HuH-7.5 (cell line): ENCODE measurements at places on chromosomes 1 and 21.
A peak's percentile ranks its signal among the peaks of the same experiment; 100 is the strongest.

- DNase-seq, result no peak
Observed at GRCh38 chr1:14987829-14988603, 165.5 kb upstream of the TMEM51 start.

- no peak for DNase-seq
Observed at GRCh38 chr1:17551755-17552234, 12.3 kb downstream of the ARHGEF10L start.

DNA sequence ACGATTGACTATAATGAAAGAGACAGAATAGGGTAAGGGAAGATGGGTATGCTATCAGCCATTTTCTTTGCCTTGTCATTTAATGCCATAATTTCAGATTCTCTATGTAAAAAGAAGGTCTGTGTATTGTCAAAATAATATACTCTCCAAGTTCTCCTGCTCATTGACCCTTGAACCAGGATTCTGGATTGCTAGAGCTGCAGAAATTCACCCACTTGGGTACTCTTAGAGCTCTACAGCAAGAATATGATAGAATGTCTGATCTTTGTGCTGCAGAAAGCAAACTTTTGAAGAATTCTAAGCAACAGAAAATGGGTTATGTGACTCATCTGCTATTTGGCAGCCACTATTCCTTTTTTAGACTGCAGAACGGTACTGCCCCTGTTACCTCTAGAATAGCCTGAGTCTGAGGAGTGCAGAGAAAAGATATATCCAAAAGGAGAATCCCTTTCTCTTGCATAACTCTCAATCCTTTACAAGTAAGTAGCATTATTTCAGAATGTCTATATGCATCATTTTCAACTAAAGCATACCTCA is 78.2 kb upstream of the TENT5C start:
- no peak for DNase-seq

- no peak for DNase-seq
Observed at GRCh38 chr1:21867451-21867996, 55.5 kb downstream of the LDLRAD2 start.

DNA sequence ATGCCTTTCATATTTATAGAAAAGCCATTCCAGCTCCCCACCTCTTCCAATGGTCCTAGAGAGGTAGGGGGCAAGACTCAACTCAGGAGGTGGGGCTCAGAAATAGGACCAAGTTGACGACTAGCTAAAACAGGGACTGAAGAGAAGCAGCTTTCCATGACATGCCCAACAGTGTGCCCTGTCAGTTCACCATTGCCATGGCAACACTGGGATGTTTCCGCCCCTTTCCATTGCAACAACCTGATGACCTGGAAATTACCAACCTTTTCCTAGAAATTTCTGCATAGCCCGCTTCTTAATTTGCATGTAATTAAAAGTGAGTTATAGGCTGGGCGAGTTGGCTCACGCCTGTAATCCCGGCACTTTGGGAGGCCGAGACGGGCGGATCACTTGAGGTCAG is 22.4 kb upstream of the INTS3 start:
- DNase-seq, result no peak

GRCh38 chr1:241652012-241652411 is at the start of gene WDR64:
WDR64 (plus strand) TSS chr1:241652281; CDS start chr1:241652485, 204 bp downstream.
- DNase-seq, result no peak

DNA sequence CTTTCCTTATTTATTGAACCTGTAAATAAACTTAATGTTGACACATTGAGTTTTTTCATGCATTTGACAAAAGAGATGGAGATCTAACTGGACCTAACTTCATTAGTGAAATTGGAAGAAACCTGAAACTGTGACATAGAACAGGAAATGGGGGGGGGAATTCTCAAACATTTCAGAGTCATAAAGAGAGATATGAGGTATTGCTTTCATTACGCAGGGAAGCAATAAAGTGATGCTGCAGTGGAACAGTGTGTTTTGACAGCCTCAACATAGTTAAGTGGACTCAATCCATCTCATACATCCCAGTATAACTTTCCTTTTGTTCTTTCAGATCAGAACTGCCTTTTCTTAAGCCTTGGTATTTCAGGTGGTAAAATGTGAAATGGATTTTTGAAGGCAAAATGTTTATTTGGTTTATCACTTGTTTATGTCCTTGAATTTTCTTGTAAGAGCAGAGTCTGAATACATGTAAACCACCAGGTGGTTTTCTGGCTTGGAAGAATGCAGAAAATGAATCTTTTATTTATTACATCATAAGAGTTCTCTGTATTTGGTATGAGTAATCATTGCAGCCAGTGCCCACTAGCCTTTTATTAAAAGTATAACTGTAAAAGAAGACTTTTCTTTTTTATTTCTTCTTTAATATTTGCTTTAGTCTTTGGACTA is 132.5 kb downstream of the ZNF326 start:
- no peak for DNase-seq

DNA sequence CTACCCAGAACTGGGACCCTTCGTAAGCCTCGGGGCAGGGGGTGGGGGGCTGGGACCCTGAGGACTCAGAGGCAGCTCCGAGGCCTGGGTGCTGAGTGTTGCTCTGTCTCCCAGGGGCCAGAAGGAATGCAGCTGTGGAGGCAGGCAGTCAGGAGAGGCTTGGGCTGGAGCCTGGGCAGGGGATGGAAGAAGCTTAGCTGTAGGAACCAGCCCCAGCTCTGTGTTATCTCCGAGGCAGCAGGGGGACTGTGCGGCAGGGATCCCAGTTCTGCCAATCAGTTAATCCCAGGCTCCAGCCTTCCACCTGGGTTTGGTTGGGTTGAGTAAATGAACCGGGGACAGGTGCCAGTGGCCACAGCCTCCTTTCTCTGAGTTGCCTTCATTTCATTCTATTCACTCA is 8.2 kb upstream of the GRIK3 start:
- DNase-seq, result no peak

DNA sequence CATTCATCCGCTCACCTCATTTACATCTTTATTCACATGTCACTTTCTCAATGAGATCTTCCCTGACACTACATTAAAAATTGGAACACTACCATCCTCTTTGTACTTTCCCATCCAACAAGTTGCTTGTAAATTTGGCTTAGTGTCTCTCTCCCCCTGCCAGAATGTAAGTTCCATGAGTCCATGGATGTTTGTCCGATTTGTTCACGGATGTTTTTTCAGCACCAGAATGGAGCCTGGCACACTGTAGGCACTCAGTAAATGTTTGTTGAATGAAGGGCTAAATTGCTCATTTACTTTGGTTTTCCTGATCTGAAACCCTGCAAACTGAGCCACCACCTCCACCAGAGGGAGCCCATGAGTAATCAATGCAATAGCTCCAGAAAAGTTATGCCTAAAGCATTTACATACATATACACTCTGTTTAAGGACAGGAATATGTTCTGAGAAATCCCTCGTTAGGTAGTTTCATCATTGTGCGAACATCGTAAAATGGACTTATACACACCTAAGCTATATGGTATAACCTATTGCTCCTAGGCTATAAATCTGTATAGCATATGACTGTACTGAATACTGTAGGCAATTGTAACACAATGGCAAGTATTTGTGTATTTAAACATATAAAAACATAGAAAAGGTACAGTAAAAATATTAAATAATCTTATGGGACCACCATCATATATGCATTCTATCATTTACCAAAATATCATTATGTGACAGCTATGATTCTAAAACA is 2.8 kb upstream of the EYA3 start:
- peak; percentile 47 for DNase-seq

DNA sequence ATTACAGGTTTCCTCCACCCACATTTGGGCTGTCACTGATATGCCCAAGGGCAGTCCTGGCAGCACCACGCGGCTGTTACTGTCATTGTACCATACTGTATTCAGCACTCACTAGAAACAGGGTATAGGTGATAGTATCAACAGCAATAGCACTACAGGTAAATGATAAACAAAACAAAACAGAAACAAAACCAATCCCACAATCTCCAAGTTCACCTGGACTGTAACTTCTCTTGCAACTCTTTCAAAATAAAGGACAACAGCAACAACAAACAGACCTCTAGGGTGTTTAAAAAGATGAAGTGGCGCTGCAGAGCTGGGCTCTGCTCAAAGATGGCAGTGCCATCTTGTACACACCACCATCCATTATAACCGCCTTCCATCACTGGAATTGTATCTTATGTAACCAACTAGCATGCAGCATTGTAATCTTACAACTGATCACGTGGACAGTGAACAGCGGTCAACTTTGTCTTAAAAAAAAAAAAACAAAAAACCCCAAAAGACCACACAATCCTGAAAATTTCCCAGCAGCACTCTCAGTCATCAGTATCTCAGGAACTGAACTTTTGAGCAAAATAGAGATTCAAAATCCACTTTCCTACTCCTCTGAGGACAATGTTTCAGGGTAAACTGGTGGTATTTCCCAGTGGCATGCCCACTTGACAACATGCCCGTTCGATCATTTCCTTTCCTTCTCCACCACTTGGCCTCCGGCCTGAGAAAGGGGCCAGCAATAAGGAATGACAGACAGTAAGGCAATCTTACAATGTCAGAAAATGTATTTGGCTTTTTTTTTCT is 3.8 kb downstream of the IRF2BP2 start:
- no peak for DNase-seq

- DNase-seq, result no peak
Observed at GRCh38 chr1:86875722-86876121, 38.2 kb downstream of the SELENOF start.

DNA sequence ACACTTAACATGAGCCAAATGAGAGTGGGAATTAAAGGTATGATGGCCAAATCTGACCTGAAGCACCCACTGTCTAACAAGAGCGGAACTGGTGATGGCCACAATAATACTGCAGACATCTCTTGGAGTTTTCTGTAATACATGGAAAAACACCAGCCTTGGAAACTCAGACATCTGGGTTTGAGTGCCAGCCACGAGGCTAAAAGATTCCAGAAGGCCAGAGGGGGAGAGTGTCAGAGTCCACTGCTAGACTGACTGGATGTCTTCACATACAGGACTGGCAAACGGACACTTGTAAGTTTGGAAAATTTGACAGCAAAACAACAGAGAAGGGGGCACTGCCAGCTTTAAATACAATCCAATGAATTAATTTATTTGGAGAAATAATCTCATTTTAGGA is 175.1 kb downstream of the ADSS2 start:
- DNase-seq, result no peak

- no peak for DNase-seq
Observed at GRCh38 chr1:31043631-31044030, 21.9 kb downstream of the PUM1 start.

GRCh38 chr1:183932412-183932811 is 105.1 kb downstream of the COLGALT2 start:
- DNase-seq, result no peak

DNA sequence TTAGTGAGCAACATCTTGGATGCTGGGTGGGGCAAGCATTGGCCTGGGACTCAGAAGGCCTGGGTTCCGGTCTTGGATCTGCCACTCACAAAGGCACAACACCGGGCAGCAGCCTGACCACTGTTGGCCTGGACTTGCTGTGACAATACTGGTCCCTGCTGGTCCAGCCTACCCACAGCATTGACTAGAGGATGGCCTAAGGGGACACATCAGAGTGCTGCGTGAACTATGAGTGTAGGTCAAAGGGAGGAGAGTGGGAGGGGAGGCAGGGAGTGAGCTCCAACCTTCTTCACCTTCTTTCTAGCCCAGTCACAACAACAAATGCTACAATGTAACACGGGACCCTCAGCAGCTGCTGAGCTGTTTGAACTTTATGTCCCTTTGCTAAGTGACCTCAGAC is 31.1 kb downstream of the TMEM50A start:
- DNase-seq, result no peak

GRCh38 chr1:227915564-227916553 is 31.9 kb downstream of the WNT9A start:
- no peak for DNase-seq

GRCh38 chr1:29002792-29003191 is 88.4 kb downstream of the EPB41 start:
- no peak for DNase-seq

GRCh38 chr1:157403203-157403602 is 149.1 kb downstream of the FCRL5 start:
- no peak for DNase-seq

GRCh38 chr1:228376651-228377631 is 29.7 kb downstream of the TRIM11 start:
- no peak for DNase-seq

- DNase-seq, result no peak
Observed at GRCh38 chr1:183206538-183207122, 20.6 kb downstream of the LAMC2 start.

GRCh38 chr1:201295861-201296260 is 12.6 kb downstream of the PKP1 start:
- no peak for DNase-seq

GRCh38 chr1:33753087-33753856 is 110.6 kb upstream of the HMGB4 start:
- DNase-seq, result no peak

DNA sequence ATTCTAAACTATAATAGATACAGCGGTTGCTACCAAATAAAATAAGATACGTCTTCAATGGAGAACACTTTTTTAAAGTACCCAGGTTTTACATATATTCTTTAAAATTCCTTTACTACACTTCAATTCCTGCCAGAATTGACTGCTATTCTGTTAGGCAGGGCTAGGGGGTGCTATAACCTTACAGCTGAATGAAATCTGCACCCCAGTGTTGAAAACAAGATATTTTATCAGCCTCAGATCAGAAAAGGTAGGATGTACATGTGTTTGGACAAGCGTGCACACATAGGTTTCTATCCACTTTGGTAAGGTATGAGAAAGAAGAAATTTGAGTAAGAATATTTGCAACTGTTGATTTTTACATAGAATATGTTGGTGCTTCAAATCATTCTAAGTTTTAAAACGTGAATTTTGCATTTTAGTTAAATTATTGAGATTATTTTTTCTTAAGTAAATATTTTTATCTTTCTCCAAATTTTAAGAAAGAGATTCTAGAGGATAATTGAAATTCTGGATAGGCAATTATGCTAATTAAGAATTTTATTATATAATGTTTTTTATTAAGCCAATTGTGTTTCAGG is 490.8 kb upstream of the ADGRL4 start:
- DNase-seq, result no peak

GRCh38 chr1:182702826-182703524 is 18.6 kb upstream of the RGS8 start:
- no peak for DNase-seq

DNA sequence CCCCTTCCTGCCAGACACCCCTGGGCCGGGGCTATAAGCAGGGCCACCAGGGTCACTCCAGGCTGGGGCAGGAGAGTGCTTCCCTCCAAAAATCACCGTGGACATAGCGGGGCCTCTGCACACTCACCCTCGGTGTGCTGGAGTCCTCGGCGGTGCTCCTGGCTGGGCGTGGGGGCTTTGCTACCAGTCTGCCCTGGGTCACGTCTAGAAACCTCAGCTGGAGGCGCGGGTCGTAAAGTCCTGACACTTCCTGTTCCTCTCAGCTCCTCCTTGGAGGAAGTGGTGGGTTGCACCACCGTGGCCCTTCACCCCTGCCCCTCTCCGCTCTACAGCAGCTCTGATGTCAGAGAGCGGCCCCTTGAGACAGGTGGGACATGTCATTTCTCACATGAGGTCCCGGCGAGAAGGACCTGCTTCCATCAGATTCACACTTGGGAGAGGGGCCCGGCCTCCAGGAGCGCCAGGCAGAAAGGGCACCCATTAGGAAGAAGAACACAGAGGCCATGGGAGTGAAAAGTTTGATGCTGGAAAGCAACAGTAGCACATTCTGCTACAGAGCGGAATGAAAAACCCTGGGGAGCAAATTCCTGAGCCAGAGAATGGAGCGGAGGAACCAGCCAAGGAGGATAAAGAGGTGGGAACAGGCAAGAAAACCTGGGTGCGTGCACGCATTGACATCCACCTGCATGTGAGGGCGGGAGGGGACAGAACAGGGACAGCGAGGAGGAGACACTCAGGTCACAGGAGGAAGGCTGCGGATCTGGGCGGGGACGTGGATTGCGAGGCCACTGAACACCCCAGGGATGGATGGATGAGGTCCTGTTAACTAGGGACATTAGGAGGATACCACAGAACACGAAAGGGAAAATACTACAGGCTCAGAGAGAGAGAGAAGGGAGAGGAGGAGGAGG is at the start of gene ITGB2:
Gene ITGB2 (minus strand): TSS at position 206 of the 911 bp plus-strand sequence. CDS start 10,117 bp downstream, outside the sequence.
- DNase-seq, result no peak
